ENCODE measurements at places on chromosomes 3 and 15.

DNA sequence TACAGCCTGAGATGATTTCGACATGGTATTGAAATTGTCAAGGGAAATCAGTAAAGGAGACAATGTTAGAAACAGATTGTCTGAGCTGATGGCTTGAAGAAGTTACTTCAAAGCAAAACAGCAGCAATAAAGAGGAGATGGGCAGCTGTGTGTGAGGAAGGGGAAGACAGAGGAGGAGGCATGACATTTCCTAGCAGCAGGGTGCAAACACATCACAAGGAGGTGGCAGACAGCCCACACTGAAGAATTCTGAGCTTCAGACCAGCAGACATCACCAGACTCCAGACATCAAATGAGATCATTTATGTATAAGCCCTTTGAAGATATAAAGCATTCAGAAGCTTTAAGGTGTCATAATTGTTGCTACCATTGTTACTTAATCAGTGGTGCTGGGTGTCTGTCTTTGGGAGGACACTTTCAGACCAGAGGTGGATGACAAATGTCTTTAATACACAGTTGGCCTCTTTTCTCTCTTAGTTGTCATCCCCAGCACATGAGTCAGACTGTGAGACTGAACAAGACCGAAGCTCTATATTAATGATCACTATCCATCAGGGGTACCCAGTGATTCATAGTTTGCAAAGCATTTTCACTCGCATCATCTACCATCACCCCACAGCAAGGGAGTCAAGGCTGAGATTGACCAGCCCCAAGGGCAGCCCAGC lies 203.9 kb downstream of the MINAR1 start:
- DNase-seq, result no peak
- H3K36me3 ChIP-seq, result no peaks in the 10 kb centered on the region
- peaks cover 3% of the 10 kb centered on the region for H3K4me1 ChIP-seq
- H3K27me3 ChIP-seq, result peaks cover 2% of the 10 kb centered on the region
- H3K4me3 ChIP-seq, result no peak overlapping the region

DNA sequence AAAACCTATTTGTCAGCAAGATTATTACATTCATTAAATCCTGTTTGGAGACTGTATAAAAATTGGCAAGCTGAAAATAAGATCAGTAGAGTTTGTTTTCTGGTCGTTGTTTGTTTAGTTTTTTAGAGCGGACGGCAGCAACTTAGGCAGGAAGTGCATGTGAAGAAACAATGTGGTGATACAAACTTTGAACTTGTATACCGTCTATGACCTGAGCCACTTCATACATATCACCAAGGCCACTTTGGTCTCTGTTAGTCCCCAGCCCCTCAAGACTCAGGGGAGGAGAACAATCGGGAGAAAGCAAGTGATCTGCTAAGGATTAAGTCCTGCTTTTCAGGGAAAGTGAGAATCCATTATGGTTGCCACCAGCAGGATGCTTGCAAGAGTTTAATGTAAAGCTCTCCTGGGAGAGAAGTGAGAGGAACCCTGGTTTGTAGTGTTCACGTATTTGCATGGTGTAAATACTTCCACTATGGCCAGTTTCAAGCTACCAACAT lies 31.1 kb downstream of the RASGRP1 start:
- peaks cover 4% of the 10 kb centered on the region for H3K4me1 ChIP-seq
- DNase-seq, result no peak
- no peaks in the 10 kb centered on the region for H3K27me3 ChIP-seq
- H3K36me3 ChIP-seq, result no peaks in the 10 kb centered on the region
- H3K4me3 ChIP-seq, result no peak overlapping the region
- H3K27ac ChIP-seq, result no peak overlapping the region

DNA sequence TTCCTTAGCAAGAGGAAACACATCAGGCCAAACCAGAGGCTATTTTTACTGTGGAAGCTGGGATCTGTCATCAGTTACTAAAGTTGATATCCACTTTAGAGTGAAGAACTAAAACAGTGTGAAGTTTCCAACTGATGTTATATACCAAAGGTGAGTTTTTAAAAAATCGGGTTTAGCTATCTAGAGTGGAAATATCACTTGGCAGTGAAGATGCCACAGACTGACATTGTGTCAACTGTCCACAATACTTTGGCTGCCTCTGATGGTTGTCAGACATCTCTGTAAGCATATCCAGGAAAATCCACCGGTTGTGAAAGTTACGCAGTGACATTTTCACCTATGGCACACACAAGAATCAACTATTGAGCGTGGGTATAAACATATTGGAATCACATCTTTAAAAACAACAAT lies 9.2 kb downstream of the ZIC1 start:
- no peak overlapping the region for H3K27ac ChIP-seq
- no peak for DNase-seq
- H3K36me3 ChIP-seq, result no peaks in the 10 kb centered on the region
- H3K4me1 ChIP-seq, result peaks cover 90% of the 10 kb centered on the region
- H3K27me3 ChIP-seq, result peaks cover 99% of the 10 kb centered on the region

GRCh38 chr3:197186887-197187588 lies 111.4 kb downstream of the DLG1 start:
- H3K4me3 ChIP-seq, result no peak overlapping the region
- no peak overlapping the region for H3K27ac ChIP-seq

GRCh38 chr3:25508433-25508832 lies 80.4 kb downstream of the RARB start:
- H3K4me3 ChIP-seq, result no peak overlapping the region
- no peaks in the 10 kb centered on the region for H3K36me3 ChIP-seq
- no peak for DNase-seq
- no peak overlapping the region for H3K27ac ChIP-seq
- H3K27me3 ChIP-seq, result no peaks in the 10 kb centered on the region

GRCh38 chr3:132222868-132223538 lies 94.2 kb upstream of the ACP3 start:
- no peaks in the 10 kb centered on the region for H3K27me3 ChIP-seq
- peaks cover 28% of the 10 kb centered on the region for H3K4me1 ChIP-seq
- no peaks in the 10 kb centered on the region for H3K36me3 ChIP-seq
- DNase-seq, result no peak
- no peak overlapping the region for H3K27ac ChIP-seq

GRCh38 chr3:122668930-122669730 lies 11.5 kb upstream of the PARP14 start:
- H3K27ac ChIP-seq, result no peak overlapping the region
- peaks cover 5% of the 10 kb centered on the region for H3K4me1 ChIP-seq
- no peaks in the 10 kb centered on the region for H3K27me3 ChIP-seq
- peaks cover 2% of the 10 kb centered on the region for H3K36me3 ChIP-seq
- H3K4me3 ChIP-seq, result no peak overlapping the region

DNA sequence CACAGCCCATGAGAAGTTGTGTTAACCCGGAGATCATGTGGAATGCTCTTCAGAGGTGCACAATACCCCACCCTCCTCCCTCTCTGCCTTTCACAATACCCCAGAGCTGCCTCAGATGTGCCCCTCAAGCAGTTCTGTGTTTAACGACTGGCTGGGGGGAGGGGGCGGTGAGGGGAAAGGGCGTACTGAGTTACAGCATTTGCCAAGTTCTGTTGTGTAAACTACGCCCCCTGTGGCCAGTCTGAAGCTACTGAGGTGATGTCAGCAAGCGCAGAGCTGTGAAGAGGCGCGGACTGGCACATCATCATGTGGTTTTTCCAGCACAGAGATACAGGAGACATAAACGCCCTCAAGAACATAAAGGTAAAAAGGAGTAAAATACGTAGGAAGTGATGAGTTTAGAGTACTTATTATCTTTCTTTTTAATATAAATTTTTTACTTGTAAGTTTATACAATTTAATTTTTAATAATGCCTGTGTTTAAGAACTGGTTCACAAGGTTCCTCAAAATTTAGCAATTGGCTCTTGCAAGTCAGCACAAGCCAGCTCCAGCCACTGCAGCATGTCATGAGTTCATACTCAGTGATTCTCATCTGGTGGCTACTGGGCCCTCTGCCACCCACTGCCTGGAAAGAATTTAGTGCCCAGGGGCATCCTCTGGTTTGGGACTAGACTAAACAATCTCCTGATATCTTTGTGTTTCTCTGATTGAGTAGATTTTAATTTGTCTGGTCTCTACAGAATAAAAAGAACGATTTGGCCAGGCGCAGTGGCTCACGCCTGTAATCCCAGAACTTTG lies 1.7 kb downstream of the EPB42 start:
- DNase-seq, result peak; percentile 80
- H3K36me3 ChIP-seq, result no peaks in the 10 kb centered on the region
- H3K27me3 ChIP-seq, result no peaks in the 10 kb centered on the region
- no peak overlapping the region for H3K27ac ChIP-seq
- no peak overlapping the region for H3K4me3 ChIP-seq

GRCh38 chr15:66644869-66645268 lies 57.2 kb upstream of the SMAD6 start:
- H3K36me3 ChIP-seq, result no peaks in the 10 kb centered on the region
- H3K4me3 ChIP-seq, result no peak overlapping the region
- H3K27ac ChIP-seq, result no peak overlapping the region
- peaks cover 9% of the 10 kb centered on the region for H3K4me1 ChIP-seq
- DNase-seq, result no peak

GRCh38 chr15:64583519-64583918 lies 123.1 kb downstream of the ZNF609 start:
- H3K36me3 ChIP-seq, result peaks cover 10% of the 10 kb centered on the region
- DNase-seq, result no peak
- no peaks in the 10 kb centered on the region for H3K27me3 ChIP-seq
- peaks cover 27% of the 10 kb centered on the region for H3K4me1 ChIP-seq
- no peak overlapping the region for H3K4me3 ChIP-seq
- peak overlapping the region; percentile 30 for H3K27ac ChIP-seq

DNA sequence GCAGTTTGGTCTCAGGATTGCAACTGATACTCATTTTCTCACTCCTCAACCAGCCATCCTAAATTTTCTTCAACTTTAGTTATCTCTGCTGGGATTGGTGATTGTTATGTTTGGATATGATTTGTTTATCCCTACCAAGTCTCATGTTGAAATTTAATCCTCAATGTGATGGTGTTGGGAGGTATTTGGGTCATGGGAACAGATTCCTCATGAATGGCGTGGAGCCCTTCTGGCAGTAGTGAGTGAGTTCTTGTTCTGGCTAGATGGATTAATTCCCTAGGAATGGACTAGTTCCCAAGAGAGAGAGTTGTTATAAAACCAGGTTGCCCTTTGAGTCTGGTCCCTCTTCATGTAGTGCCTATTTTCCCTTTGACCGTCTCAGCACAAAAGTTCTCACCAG lies 399.9 kb downstream of the SQOR start:
- H3K27ac ChIP-seq, result no peak overlapping the region
- H3K4me1 ChIP-seq, result no peaks in the 10 kb centered on the region
- no peak overlapping the region for H3K4me3 ChIP-seq
- H3K36me3 ChIP-seq, result no peaks in the 10 kb centered on the region
- no peak for DNase-seq

- H3K36me3 ChIP-seq, result no peaks in the 10 kb centered on the region
- H3K27ac ChIP-seq, result no peak overlapping the region
- H3K27me3 ChIP-seq, result no peaks in the 10 kb centered on the region
- DNase-seq, result no peak
- H3K4me1 ChIP-seq, result peaks cover 51% of the 10 kb centered on the region
These were observed 1.6 kb downstream of the CALML4 start for GRCh38 chr15:68203486-68203885.

DNA sequence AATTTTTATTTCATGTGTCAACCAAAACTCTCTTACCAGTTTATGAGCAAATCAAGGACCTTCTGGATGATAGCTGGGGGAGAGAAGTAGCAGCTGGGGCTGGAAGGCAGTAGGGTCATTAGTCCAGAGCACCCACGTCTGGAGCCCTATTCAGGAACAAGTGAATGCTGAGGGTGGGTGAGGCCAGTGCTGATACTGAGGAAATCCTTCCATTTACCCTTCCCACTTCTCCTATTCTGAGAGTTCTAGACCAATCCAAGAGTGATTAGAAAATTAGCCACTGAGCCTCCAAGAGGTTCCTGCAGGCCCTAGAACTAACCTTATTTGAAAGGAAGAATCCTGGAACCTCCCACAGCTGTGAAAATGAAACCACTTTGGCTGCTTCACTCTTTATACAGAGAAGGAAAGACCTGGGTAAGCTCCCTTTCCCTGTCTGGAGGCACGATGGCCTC lies 46.2 kb upstream of the VILL start:
- peaks cover 2% of the 10 kb centered on the region for H3K36me3 ChIP-seq
- no peak for DNase-seq
- H3K27ac ChIP-seq, result peak overlapping the region; percentile 28
- H3K27me3 ChIP-seq, result no peaks in the 10 kb centered on the region

GRCh38 chr3:46297658-46298423 lies 55.6 kb downstream of the CCR3 start:
- no peak for DNase-seq
- no peak overlapping the region for H3K27ac ChIP-seq
- H3K4me1 ChIP-seq, result no peaks in the 10 kb centered on the region
- H3K4me3 ChIP-seq, result no peak overlapping the region
- no peaks in the 10 kb centered on the region for H3K36me3 ChIP-seq

DNA sequence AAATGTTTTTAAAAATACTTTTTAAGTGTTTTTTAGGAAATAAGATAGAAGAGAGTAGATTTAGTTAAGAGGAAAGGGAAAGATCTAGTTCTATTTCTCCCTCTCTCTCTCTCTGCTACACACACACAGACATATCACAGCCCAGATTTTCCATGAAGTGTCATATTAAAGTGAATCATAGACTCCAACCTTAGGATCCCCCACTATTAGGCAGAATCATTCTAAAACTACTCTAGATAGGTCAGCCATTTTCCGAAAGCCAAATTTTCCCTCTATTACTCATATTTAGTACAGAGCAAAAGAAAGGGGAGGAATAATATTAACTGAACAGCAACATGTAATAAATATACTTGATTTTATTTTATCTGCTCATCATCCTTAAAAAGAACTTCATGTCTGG lies 45.1 kb upstream of the RSL24D1 start:
- no peaks in the 10 kb centered on the region for H3K36me3 ChIP-seq
- H3K27ac ChIP-seq, result no peak overlapping the region
- no peak for DNase-seq
- no peaks in the 10 kb centered on the region for H3K27me3 ChIP-seq
- H3K4me1 ChIP-seq, result peaks cover 4% of the 10 kb centered on the region

GRCh38 chr3:181417748-181418147 lies 294.0 kb upstream of the SOX2 start:
- H3K4me3 ChIP-seq, result no peak overlapping the region
- H3K27me3 ChIP-seq, result no peaks in the 10 kb centered on the region
- no peak for DNase-seq
- no peaks in the 10 kb centered on the region for H3K36me3 ChIP-seq
- peaks cover 22% of the 10 kb centered on the region for H3K4me1 ChIP-seq

GRCh38 chr3:27666708-27667107 lies 55.4 kb downstream of the EOMES start:
- H3K27me3 ChIP-seq, result no peaks in the 10 kb centered on the region
- H3K4me1 ChIP-seq, result peaks cover 42% of the 10 kb centered on the region
- peaks cover 2% of the 10 kb centered on the region for H3K36me3 ChIP-seq
- peak overlapping the region; percentile 98 for H3K27ac ChIP-seq

GRCh38 chr3:184481984-184482671 lies 79.5 kb upstream of the EPHB3 start:
- no peaks in the 10 kb centered on the region for H3K36me3 ChIP-seq
- no peak for DNase-seq
- H3K27ac ChIP-seq, result no peak overlapping the region
- no peaks in the 10 kb centered on the region for H3K4me1 ChIP-seq
- no peak overlapping the region for H3K4me3 ChIP-seq

DNA sequence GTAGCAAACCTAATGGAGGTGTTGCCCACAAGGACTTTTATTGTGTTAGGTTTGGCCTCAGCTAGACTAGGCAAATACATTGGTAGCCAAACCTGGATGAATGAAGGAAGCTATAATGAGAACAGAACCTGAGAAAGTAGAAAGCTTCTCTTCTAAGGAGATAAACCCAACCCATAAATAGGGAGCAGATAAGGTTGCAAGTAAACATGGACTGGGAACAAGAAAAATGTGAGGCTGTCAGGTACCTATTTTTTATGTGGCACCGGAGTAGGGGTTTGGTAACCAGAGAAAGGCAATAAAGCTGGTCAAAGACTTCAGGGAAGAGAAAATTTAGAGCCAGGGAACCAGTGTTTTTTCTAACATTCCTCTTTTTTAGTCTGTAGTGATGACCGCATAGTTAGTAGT lies 25.0 kb downstream of the ZNF654 start:
- H3K36me3 ChIP-seq, result peaks cover 20% of the 10 kb centered on the region
- no peak for DNase-seq
- peak overlapping the region; percentile 6 for H3K27ac ChIP-seq
- H3K4me1 ChIP-seq, result peaks cover 18% of the 10 kb centered on the region

Measured in WTC11 (cell line).